ENCODE measurements at places on chromosomes 7 and 10.
A peak's percentile ranks its signal among the peaks of the same experiment; 100 is the strongest.

GRCh38 chr7:77310982-77311381, 105.2 kb downstream of the GSAP start:
- peak; percentile 22 for DNase-seq

DNA sequence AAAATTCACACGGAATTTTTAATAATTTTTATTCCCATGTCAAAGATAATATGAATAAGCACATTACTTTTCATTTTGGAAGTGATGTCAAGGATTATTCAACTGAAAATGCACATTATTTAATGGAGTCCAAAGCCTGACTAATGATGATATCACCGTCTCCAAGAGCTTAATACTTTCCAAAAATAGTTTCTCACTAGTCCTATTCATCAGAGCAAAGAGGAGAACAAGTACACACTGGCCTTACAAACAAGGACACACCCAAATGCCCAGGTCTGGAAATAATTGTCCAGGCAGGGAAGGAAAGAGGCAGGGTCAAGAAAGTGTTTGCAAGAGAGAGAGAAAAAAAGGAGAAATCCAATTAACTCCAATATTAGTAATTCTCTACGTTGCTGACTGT, 216.8 kb upstream of the CCDC6 start:
- peak; percentile 86 for DNase-seq

DNA sequence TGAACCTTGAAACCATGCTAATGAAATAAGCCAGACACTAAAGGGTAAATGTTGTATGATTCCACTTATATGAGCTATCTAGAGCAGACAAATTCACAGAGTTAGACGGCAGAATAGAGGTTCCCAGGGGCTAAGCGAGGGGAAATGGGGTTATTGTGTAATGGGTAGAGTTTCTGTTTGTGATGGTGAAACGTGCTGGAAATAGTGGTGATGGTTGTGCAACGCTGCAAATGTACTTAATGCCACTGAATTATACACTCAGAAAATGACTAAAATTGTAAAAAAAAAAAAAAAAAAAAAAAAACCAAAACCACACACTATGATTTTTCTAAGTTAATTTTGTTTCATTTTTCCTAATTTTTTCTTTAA, 30.0 kb downstream of the SFXN4 start:
- no peak for DNase-seq

DNA sequence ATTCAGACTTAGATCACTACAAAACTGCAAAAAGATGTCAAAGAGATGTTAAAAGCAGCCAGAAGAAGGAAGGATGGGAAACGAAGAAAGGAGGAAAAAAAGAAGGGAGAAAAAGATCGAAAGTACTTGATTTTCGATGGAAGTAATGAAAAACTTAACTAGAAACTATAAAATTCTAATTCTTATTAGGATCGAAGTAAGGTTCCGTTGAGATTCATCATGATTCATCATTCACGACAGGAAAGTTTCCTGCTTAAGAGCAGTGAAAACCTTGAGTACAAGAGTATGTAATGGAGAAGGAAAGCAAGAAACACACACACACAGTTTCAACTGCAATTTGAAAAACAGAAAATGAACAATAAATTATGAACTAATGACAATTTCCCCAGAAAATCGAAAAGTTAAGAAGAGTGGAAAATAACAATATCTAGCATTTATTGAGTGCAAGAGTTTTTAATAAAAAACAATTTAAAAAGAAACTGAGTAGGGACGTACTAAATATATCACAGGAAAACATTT, 1.1 kb upstream of the ING3 start:
- no peak for DNase-seq

DNA sequence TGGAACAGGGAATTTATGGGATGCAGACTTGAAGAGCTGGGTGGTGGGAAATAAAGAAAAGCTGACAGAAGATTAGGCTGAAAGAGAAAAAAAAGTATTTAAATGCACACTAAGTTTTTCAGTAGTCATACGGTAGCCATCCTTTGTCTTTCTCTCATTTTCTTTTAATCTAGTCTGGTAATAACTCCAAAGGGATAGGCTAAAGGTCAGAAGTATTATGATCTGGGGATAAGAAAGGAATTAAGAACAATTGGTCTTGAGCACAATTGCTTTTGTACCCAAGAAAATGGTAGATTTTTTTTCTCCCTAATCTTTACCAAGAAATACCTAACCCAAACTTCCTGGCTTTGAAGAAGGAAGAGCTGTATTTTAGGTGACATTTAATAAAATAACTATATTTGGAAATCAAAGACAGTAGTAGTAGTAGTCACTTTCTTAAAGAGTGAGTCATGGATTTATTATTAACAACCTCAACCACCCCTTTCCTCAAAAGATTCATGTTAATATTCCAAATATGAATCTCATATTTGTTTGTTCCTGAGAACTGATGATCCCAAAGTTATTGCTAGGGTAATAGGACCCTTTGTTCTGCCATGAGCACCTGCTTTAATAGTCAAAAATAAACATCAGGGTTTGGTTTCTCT, 120.2 kb upstream of the ODAD2 start:
- DNase-seq: no peak

DNA sequence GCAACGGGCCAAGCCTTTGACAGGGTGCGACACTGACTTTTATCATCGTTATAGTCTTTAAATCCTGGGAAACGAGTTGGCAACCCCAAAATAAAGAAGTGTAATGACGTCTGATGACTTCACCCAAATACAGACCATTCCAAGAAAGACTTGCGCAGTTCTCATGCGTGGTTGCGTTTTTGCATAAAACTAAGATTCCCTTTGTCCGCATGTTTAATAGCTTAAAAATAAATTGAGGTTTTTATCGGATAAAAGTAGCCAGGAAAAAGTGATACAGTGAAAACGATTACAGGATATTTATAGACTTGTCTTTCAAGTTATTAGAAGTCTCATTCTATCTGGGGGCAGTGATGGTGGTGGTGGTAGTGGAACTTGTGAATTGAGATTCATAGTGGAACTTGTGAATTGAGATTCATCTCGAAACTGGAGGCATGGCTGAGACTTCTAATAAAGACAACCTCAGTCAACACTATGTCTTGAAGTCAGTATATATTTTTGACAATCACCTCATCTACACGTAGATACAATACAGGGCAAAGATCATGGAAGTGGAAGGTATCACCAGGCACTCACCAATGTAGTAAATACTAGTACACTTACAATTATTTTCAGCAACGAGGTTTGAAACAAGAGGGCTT, 1.2 kb upstream of the NAMPT start:
- DNase-seq: peak; percentile 10

GRCh38 chr10:122060250-122060649, 71.3 kb downstream of the TACC2 start:
- DNase-seq: no peak

GRCh38 chr7:36367561-36368077, 22.0 kb upstream of the ANLN start:
- DNase-seq: no peak

GRCh38 chr7:36985316-36985715, 261.0 kb upstream of the AOAH start:
- no peak for DNase-seq

DNA sequence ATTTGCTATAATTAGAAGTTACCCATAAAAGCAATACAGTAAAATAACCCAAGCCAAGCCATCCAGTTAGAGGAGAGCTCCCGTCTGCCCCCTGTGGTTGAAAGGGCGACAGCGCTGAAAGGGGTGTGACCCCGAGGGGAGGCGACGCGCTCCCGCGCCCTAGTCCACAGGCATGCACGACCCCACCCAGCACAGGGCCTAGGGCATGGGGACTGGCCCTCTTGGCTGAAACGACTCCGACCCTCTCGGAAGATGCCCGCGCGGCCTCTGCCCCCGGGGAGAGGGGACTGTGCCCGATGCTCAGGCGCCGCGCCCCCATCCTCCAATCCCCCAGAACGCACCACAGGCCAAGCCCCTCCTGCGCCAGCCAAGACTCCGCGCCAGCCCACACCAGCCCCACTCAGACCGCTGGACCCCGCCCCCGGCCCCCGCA, 64.0 kb downstream of the CSGALNACT2 start:
- DNase-seq: no peak

- no peak for DNase-seq
Measured at GRCh38 chr10:81548160-81548559, 326.8 kb upstream of the NRG3 start.

- DNase-seq: no peak
Measured at GRCh38 chr7:44615149-44615611, 8.8 kb downstream of the OGDH start.

DNA sequence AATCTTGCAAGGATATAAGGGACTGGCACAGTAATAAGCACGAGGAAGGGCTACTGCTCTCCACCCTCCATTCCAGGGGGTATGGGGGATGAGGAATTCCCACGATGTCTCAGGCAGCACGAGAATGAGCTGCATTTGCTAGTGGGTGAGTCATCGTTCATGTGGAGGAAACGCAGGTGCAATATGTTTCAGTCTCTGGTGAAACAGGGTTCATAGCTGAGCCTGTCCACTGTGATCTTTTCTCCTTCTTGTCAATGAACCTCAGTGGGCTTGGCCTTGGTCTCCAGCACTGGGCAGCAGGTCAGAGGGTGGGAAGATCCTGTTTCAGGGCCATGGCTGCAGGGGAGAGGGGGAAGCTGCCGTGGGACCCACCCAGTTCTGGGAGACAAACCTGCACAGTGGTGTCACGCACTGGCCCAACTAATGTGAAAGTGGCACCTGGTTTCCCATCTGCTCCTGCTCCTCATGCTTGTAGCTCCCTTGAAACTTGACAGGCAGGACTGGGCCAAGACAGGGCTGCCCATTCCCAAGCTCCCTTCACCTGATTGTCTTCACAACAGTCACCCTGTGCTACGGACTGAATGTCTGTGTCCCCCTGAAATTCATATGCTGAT, 181.9 kb downstream of the USP6NL start:
- DNase-seq: no peak

GRCh38 chr10:31359979-31360378, 41.0 kb downstream of the ZEB1 start:
- DNase-seq: no peak

- DNase-seq: no peak
Measured at GRCh38 chr10:63553031-63553430, 31.8 kb downstream of the REEP3 start.

DNA sequence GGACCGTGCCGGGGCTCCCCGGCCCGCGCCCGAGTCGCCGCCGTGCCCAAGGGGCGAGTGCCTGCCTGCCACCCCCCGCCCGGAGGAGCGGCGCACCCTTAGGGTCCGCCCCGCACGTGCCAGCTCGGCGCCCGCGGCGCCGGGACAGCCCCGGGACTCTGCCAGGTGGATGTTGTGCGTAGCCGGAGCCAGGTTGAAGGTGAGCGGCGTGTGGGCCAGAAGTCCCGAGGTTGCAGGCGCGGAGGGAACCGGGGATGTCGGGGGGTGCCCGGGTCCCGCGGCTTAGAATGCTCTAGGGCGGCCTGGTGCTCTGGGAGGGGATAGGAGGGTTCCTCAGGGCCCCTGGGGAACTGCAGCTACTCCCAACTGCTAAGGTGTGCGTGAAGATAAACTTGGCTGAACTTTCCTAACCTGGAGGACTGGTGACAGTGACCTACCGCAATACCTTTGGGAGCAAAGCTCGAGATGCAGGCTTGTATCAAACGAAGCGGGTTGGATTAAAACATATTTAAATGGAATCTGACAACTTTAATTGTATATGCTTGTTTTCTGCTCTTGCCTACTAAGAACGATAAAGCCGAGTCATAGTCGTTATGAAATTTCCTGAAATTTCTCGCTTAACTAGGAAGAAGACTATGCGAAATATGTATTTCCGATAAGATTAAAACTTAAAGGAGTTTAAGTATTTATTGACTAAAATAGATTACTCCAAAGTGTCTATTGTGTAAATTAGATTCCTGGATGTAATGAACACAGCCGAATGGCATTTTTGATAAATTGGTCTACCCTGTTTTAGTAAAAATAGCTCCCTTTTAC, at the start of gene CUX1:
Gene CUX1 (plus strand): TSS at position 156 of the 816 bp plus-strand sequence. CDS start 14 bp downstream, at position 170.
- no peak for DNase-seq

GRCh38 chr7:2851497-2851896, 7.4 kb upstream of the GNA12 start:
- no peak for DNase-seq

DNA sequence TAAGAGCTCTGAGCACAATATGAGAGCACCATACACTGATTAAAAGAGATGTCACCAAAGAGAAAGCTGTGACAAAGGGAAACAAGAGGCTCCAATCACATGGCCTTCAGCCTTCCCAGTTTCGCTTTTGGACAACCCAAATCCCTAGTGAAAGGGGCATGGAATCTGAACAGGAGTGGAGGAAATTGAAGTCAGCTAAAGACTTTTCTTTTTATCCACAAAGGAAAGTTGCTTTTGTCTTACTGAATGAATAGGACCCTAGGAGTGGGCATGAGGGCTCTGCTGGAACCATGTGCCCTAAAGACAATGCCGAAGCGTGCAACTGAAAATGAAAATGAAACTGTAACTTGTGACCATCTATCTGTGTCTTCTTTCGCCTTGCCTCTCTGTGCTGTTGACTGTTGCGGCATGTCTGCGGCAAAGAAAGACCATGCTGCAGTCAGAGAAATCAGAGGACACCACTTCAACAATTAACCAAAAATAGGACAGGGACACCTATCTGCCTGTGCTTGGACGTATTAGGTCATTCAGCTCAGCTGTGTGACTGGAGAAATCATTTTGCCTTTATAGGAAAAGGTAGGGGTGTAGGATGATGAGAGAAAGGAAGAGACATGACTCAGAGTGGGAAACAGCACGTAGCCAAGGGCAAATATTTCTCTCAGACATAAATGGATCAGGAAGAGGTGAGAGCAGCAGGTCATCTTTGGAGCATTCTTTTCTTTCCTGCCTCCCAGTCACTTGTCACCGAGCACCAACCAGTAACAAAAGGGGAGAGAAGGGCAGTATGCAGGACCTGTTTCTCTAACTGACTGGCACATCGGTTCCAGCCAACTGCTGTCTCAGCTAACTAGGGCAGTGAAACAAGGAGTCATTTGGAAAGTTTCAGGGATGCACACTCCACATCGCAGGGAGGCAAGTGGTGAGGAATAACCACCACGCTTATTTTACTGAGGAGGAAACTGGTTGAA, 12.3 kb downstream of the CAV2 start:
- DNase-seq: peak; percentile 94

DNA sequence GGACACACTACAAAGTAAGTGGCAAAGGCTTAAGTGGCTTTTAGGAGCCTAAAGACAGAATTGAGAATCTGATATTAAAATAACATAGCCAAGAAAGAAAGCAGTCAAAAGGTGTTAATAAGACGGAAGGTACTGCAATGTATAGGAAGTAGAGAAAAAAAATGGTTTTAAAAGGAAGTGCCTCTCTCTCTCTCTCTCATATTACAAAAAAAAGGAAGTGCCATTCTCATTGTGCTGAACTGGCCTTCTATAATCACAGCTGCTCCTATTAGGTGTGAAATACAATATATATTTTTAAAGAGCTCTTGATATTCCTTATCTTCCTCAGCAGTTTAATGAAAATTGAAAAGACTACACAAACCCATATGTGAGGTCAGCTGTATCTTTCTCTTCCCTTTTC, 199.4 kb upstream of the NPVF start:
- no peak for DNase-seq

DNA sequence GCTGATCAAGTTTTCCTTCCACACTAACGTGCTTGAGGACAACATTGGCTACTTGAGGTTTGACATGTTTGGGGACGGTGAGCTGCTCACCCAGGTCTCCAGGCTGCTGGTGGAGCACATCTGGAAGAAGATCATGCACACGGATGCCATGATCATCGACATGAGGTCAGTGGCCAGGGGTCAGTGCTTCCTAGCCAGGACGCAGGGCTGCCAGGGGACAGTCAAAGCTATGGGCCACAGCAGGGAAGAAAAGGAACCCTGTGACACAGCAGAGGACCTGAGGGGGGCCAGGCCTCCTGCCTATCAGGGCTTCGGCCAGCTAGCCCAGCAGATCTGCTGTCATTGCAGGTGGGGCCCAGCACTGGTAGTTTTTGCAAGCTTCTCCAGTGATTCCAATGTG, 5.2 kb downstream of the RBP3 start:
- DNase-seq: no peak
